ENCODE measurements at places on chromosomes 2 and 18.

- DNase-seq = no peak
Measured at GRCh38 chr2:218996937-218997336, 3.7 kb upstream of the CRYBA2 start.

- DNase-seq = no peak
Measured at GRCh38 chr2:68253219-68254068, 1.1 kb upstream of the PPP3R1 start.

GRCh38 chr18:56235481-56236013 is 402.8 kb downstream of the TXNL1 start:
- no peak for DNase-seq

GRCh38 chr2:39008665-39009064 is 112.2 kb downstream of the SOS1 start:
- no peak for DNase-seq

DNA sequence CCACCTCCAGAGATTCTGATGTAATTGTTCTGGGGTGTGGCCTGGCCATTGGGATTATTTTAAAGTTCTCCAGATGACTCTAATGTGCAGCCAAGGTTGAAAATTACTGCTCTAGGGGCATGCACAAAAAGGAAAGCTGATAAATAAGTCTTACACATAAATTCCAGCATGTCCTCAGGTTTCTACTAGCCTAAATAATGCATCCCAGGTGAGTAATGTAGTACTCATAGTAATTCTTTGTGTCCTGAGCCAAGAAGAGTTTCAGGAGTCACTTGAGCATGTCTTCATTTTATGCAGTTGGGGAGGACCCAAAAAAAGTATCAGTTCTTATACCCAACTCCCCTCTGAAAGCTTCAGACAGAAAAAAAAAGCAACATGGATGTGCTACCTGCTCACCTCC is 130.1 kb upstream of the SP5 start:
- DNase-seq = no peak

DNA sequence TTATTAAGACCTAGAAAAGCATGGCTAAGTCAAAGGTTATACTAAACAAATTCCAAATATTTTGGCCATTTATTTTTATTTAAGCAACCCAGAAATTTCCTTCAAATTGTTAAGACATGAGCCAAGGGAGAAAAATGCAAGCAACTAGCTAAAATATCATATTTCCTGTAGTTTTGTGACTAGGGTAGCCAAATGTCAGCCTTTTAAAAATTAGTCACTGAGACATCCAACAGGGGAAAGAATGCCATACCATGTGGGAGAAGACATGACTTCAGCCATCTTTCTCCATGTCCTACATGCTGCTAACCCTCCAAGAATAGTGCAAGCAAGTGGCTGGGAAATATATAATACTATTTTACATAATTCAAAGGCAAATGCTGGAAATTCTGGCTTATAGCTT is 197.9 kb downstream of the DSEL start:
- no peak for DNase-seq

DNA sequence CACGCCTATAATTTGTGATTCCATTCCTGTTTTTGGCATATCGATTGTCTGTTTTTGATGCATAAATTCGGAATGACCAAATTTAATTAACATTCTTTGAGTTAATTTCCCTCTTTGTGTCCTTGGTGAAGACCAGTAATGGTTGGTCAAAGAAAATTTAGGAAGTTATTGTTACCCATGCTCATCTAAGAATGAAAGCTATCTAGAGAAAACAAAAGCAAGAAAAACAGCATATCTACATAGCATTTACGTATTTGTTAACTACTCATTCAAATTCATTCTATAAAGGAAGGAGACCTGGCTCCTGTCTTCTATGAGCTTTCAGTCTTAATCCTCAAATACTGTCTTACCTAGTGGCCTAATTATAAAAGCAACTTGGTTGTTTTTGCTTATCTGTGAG is 59.2 kb upstream of the CHST9 start:
- no peak for DNase-seq

- DNase-seq = no peak
Measured at GRCh38 chr18:35141077-35141476, 99.8 kb upstream of the ZNF397 start.

DNA sequence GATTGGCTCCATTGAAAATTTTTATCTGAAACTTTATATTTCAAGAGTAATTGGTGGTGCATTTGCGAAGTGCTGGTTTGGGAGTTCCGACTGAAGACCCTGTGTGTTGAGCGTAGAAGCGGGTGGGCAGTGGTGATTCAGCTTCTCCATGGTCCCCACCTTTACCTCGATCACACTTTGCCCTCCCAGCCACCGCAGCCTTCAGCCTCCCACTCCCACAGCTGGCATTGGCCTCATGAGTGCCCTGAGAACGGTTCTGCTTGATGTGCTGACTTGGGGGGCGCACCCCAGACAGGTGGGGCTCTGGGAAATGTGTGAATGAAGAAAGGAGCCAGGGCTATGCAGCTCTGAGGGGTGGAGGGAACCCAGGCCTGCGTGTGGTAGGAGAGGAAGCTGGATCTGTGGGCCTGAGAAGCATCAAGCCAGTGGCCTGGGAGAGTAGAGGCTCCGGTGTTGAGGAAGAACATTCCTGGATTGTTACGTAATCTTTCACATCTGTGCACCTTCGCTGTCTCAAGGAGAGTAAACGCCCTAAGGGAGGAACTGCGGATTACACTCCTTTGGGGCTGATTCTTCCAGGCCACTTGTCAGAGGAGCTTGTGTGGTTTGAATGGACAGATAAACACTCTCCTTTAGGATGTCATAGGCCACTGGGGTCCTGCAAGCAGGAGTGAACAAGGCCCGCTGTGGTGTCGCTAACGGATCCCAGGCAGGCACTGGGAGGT is 83.8 kb downstream of the NPAS2 start:
- no peak for DNase-seq

- no peak for DNase-seq
Measured at GRCh38 chr2:70490381-70490780, 63.2 kb downstream of the TGFA start.

- no peak for DNase-seq
Measured at GRCh38 chr2:184504252-184504651, 94.1 kb upstream of the ZNF804A start.

- DNase-seq = no peak
Measured at GRCh38 chr2:17232776-17233556, 285.3 kb downstream of the RAD51AP2 start.

GRCh38 chr2:130776550-130776949 is 21.2 kb downstream of the AMER3 start:
- no peak for DNase-seq

GRCh38 chr2:234446404-234447076 is 50.3 kb downstream of the ARL4C start:
- no peak for DNase-seq

- no peak for DNase-seq
Measured at GRCh38 chr2:241312082-241312481, 3.4 kb downstream of the HDLBP start.

- DNase-seq = no peak
Measured at GRCh38 chr2:231727621-231728020, 19.3 kb downstream of the PTMA start.

DNA sequence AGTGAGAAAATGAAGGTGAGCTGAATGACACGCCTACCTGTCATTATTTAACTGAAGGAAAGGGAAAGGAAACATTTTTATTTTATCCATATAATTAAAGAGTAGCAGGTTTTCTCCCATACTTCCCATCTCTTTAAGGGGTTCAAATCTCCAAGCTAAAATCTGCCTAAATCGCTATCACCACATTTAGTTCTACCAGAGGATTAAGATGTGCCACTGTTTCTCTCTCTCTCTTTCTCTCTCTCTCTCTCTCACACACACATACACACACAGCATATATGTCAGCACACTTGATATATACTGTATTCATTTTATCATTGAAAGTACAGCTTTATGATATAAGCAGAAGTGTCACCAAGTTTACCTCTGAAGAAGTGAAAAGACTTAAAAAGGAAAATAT is 3.1 kb downstream of the WIPF1 start:
- no peak for DNase-seq

- DNase-seq = no peak
Measured at GRCh38 chr2:68824831-68825230, 46.4 kb downstream of the BMP10 start.

DNA sequence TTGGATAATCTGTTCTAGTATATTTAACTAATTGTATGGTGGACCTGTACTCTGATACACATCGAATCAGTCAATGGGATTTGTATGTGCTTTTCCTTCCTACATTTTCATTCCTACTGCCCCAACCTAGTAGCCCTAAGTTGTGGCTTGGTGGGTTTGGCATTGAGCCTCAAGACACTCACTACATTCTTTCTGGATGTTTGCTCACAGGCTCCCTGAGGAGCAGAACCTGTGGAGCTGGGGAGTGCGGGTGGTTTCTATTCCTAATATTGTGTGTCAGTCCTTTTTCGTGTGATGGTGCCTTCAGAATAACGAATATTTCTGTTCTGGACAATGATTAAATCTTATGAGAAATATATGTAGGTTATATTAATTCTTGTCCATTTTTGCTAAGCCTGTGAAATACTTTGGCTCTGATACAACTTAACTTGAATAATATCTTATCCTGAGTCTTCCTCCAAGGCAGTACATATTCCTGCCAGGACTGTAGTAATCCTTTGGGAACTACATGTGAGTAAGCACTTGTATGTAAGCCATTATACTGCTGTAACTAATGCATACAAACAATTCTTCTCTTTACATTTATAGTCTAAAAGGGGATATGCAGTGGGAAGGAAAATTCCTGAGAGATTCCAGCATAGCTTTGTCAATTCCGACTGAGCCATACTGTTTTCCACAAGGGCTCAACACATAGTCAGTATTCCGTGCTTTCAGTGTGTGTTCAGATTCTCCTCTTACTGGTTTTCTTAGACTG is 150.6 kb downstream of the AGPS start:
- DNase-seq = no peak

GRCh38 chr2:187075199-187075635 is 226.2 kb upstream of the ZSWIM2 start:
- no peak for DNase-seq

- DNase-seq = no peak
Measured at GRCh38 chr2:102262216-102263129, 48.9 kb upstream of the IL1RL1 start.

- no peak for DNase-seq
Measured at GRCh38 chr18:56034949-56035348, 447.0 kb upstream of the TCF4 start.

GRCh38 chr2:30351116-30351515 is 95.9 kb upstream of the LCLAT1 start:
- DNase-seq = no peak

DNA sequence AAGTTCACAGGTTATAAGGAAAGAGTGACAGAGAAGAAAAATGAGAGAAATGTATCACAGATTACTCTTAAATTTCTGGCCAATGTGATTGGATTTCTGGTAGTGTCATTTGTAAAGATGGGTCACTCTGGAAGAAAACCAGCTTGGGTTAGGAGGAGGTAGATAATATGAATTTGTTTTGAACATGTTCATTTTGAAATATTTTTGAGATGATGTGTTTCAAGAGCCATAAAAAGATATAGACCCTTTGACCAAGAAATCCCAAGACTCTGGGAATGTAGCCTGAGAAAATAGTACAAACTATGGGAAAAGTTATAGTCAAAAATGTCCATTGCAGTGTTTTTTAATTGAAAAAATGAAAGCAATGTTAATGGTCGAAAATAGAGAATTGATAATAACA is 70.7 kb downstream of the CALCRL start:
- no peak for DNase-seq

GRCh38 chr2:161085149-161085548 is 75.1 kb upstream of the TANK start:
- DNase-seq = no peak

- DNase-seq = no peak
Measured at GRCh38 chr18:28961669-28962228, 784.8 kb upstream of the CDH2 start.

- no peak for DNase-seq
Measured at GRCh38 chr2:81395746-81396145, 1091.2 kb upstream of the LRRTM1 start.

GRCh38 chr2:70511971-70512729 is 41.5 kb downstream of the TGFA start:
- DNase-seq = no peak

DNA sequence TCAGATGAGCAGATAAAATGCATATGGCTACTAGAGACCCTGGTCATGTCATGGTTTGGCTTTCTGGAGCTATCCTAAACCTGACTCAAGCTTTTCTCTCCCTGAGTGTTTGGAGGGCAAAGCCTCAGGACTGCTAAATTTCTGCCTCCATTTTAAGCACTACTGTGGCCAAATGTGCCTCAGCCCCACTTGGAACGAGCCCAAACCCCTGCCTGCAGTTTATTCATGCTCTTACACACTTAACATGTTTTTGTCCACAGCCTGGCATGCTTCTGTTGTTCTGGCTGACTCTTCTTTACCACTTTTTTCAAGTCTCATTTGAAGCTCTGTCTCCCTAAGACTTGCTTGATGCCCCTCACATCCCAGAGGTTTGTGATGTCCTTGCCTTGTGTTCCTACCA is 24.7 kb downstream of the MGAT5 start:
- DNase-seq = no peak

DNA sequence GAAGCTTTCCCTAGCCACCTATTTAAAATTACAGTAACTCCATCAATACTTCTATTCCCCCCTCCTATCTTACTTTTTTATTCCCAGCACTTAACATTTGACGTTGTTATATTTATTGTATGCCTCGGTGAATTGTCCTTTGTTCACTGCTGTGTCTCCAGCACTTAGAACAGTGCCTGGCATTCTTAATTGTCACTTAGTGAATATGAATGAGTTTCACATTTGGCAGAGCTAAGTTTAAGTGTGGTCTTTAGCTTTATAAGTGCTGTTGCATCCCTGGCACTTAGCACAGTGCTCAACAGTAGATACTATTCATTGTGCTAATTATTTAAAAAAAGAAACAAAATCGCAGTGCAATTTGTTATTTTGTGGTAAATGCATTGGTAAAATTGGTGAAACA is 1.7 kb downstream of the RMP24 start:
- DNase-seq = no peak

DNA sequence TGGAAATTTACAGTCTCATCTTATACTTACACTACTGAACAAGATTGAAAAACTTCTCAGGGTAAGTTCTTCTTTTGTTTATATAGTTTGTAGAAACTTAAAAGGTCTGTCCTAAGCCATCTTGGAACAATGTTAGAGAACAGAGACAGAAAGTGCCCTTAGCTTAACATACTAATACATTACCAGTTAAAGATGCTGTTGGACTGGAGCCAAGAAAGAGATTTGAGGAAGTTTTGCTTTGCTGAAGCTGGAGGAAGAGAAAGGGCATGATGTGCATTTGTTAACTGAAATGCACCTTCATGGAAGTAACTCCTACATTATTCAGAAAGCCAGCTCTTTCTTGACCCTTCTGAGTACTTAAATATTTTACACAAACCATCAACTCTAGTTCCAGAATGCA is 66.5 kb upstream of the TNFRSF11A start:
- DNase-seq = no peak

DNA sequence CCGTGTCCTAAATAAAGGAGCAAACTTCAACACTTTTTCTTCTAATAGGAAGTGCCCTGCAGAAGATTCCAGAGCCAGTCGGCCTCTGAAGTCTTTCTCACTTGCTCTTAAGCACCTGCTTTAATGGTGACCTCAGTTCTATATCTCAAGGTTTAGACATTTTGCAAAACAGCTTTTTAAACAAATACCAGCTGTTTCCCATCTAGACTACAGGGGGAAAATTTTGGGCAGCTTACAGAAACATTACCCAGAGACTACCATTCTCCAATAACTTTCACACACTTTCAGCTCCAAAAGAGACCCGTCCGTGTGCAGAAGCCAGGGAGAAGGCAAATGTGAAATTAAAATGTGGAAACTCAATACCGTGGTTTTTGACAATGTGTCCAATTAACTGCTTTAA is 285.3 kb upstream of the CCDC68 start:
- DNase-seq = no peak
